GM13977 (cell line): ENCODE measurements at places on chromosomes 3 and 15.

GRCh38 chr3:187951452-187952190 is 202.3 kb upstream of the LPP start:
- DNase-seq, result no peak

DNA sequence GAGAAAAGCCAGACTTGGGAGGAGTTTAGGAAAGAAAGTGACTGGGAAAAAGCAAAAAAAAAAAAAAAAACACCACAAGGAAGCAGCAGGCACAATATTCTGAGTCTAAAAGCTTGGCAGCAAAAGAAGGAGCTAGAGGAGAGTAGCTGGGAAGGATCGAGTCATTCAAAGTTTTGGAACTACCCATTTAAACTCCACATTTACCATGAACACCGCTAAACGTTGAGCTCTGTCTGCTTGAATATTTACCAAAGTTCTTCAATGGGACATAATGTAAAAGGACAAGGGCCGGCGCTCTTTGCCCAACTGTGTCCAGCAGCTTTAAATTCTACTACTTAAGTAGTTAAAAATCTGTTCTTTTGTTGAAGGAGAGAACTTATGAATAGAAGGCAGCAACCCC is 481.9 kb downstream of the FOXP1 start:
- no peak for DNase-seq

- no peak for DNase-seq
Measured at GRCh38 chr3:30952786-30953185, 58.3 kb upstream of the GADL1 start.

DNA sequence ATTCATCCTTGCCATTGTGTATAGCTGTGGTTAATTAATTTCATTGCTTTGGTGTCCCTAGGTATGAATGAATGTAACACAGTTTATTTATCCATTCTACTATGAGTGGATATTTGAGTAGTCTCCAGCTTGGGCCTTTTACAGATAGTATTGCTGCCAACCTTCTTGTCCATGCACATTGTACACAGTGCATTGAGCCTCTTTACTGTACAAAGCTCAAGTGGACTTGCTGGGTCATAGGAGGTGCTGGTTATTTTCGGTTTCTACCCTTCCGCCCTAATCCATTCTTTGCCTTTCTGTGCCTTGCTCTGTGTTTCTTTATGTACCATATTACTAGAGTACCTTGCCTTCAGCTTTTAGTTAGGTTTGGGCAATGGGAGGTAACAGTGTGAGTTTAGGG is 60.7 kb downstream of the DUT start:
- DNase-seq, result no peak

GRCh38 chr3:42061713-42062380 is 29.3 kb upstream of the TRAK1 start:
- DNase-seq, result no peak

DNA sequence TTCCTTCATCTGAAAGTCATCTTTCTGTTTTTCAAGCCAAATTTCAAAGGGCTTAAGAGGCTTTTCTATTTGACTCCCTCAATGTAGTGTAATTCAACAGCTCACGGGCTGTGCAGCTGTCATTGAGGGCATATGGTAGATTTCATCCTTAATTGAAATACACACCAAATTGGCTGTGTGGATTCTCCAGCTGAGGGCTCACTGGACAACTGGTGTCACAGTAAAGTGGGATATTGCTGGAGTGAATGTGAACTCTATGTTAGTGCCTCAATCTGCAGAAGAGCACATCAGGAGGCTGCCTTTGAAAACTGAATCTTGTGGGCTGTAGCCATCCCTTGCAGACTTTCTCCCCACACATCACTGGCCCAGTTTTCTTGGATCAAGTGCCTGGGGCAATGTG is 120.1 kb downstream of the GALK2 start:
- no peak for DNase-seq

DNA sequence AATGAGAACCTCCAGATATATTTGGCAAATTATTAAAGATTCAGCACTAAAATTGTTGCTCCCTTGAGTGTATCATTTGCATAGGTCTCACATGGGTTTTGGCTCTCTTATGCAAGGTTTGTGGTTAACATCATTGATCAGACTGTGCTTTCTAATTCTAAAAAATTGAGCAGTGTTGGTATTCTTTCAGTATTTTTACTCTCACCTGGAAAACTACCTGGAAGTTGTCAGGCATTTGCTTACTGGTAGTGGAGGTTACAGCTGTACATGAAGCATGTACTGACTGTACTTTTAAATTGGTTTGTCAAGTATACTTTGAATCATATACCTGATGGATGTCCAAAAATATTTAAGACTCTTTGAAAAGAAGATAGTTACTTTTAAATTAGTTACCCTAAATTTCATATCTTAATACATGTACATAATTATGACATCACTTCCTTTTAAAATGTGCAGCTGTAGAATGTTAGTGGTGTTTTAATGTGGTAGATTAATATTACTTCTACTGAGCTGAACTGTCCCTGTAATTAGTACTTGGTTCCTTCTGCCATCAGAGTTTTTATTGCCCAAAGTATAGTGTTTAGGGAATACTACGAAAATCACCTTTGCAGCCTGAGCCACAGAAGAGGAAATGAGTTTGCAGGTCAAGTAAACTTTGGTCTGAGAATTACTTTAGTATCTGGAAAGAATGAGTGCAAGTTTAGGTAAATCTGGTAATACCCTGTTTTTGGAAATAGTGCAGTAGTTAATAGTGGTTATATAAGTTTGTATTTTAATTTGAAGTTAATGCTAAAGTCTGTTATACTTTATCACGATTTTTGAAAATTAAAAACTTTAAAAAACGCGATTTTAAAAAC is 2.8 kb downstream of the CHD2 start:
- no peak for DNase-seq

DNA sequence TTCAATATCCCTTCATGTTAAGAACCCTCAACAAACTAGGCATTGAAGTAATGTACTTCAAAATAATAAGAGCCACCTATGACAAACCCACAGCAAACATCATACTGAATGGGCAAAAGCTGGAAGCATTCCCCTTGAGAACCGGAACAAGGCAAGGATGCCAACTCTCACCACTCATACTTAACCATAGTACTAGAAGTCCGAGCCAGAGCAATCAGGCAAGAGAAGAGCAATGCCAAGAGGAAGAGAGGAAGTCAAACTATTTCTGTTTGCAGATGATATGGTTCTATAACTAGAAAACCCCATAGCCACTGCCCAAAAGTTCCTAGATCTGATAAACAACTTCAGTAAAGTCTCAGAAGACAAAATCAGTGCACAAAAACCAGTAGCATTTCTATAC is 161.9 kb downstream of the UBE2E2 start:
- DNase-seq, result no peak

DNA sequence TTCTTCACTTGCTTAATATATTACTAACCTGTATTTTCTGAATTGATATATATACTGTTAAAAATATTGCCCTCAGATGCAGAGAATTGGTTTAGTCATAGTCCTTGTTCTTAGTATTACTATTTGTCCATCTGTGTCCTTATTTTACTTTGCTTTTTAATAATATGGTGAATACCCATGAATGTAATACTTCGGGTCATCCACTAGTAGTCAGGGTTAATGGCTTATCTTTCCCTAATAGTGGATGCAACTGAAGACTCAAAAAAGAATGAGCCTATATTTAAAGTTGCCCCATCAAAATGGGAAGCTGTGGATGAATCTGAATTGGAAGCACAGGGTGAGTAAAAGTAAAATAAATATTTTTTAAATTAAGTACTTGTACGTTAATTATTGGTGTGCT is 36.5 kb downstream of the U2SURP start:
- DNase-seq, result no peak

- DNase-seq, result no peak
Measured at GRCh38 chr3:75235631-75236030, 428.5 kb upstream of the FRG2C start.

GRCh38 chr3:10444511-10444910 is 60.9 kb downstream of the ATP2B2 start:
- DNase-seq, result no peak

- DNase-seq, result no peak
Measured at GRCh38 chr3:170811515-170811914, 58.5 kb downstream of the RPL22L1 start.

DNA sequence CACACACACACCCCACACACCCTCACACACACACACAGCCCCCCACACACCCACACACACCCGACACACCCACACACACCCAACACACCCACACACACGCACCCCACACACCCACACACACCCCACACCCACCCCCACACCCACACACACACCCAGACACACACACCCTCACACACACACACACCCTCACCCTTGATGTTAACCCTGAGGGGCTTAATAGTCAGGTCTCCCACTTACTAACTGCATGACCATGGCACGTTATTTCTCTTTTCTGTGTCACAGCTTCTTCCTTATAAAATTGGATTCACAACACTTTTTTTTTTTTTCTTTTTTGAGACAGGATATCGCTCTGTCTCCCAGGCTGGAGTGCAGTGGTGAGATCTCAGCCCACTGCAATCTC is 2.8 kb downstream of the GRM2 start:
- no peak for DNase-seq

DNA sequence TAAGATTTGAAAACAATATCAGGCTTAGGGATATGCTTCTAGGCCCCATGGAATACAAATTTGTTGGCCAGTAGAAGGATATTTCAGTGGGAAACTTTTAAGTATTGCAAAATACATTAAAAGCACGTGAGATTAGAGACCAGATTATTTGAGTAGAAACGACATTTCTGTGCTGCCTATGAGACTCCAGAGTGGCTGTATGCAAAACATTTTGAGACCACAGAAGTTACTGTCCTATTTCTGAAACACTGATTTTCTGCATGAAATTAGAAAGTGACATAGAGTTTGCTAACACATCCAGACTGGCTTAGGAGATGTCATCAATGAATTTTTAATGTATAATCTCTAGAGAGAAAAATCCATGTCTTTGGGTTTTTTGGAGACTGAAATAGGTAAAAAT is 99.8 kb downstream of the KCNH8 start:
- DNase-seq, result no peak
